Glutamatergic neuron (in vitro differentiated cells): ENCODE measurements at places on chromosomes 6 and 20. TPM values are rescaled to one million over a fixed set of nuclear protein-coding genes. Genes with fewer than 3 reads are reported as not detected.

SNX21 gene
- 10.2 TPM for total RNA-seq

B3GALT4 gene
- total RNA-seq = 8.6 TPM

F13A1 gene
- total RNA-seq = not detected

ABRACL gene
- total RNA-seq = 33.2 TPM

WRNIP1 gene
- total RNA-seq = 46.5 TPM

HTR1B gene
- 4.2 TPM for total RNA-seq

MRPS10 gene
- 25.9 TPM for total RNA-seq

C20orf144 gene
- not detected for total RNA-seq

PTGIS gene
- 0.12 TPM for total RNA-seq

SIRPB1 gene
- total RNA-seq = not detected

MUCL3 gene
- not detected for total RNA-seq

OPN5 gene
- total RNA-seq = not detected

ELOVL4 gene
- 37.2 TPM for total RNA-seq

SPATS1 gene
- total RNA-seq = not detected

ALDH5A1 gene
- total RNA-seq = 1.2 TPM

TREML2 gene
- not detected for total RNA-seq

DNAH8 gene
- total RNA-seq = not detected

HLA-F gene
- 1.9 TPM for total RNA-seq

TENT5A gene
- total RNA-seq = 2.7 TPM

DACT2 gene
- 0.22 TPM for total RNA-seq

RGS17 gene
- 11.5 TPM for total RNA-seq

BEND3 gene
- total RNA-seq = 10.9 TPM

PLCB4 gene
- total RNA-seq = 28.9 TPM

CAGE1 gene
- total RNA-seq = not detected

HLA-DOB gene
- not detected for total RNA-seq

TAF8 gene
- 16.2 TPM for total RNA-seq

PRDM13 gene
- total RNA-seq = 13.9 TPM

SPDEF gene
- total RNA-seq = not detected

HMGN3 gene
- 43.0 TPM for total RNA-seq

OR2H2 gene
- total RNA-seq = not detected

SLPI gene
- not detected for total RNA-seq

PI3 gene
- total RNA-seq = not detected

NEDD9 gene
- total RNA-seq = 0.71 TPM

BPI gene
- not detected for total RNA-seq

RAB5IF gene
- 48.9 TPM for total RNA-seq

EBF4 gene
- total RNA-seq = 11.0 TPM

SPTLC3 gene
- total RNA-seq = not detected

TINAG gene
- total RNA-seq = not detected

POU3F2 gene
- total RNA-seq = 71.0 TPM

APMAP gene
- 218 TPM for total RNA-seq

RUNX2 gene
- total RNA-seq = not detected

UNC93A gene
- not detected for total RNA-seq

SLC32A1 gene
- 0.59 TPM for total RNA-seq

PKIB gene
- total RNA-seq = 48.1 TPM

ANKEF1 gene
- 4.3 TPM for total RNA-seq

HSD17B8 gene
- 4.6 TPM for total RNA-seq

SLA2 gene
- not detected for total RNA-seq

LY6G6C gene
- total RNA-seq = 1.8 TPM

ALDH8A1 gene
- 1.8 TPM for total RNA-seq

KCNQ2 gene
- total RNA-seq = 354 TPM
